ENCODE measurements at places on chromosomes 2 and 18.

GRCh38 chr2:66463206-66463755 is 28.4 kb downstream of the MEIS1 start:
- no peak for DNase-seq
- no peak overlapping the region for H3K4me3 ChIP-seq
- no peaks in the 10 kb centered on the region for H3K36me3 ChIP-seq
- H3K27ac ChIP-seq = no peak overlapping the region
- H3K4me1 ChIP-seq = no peaks in the 10 kb centered on the region
- no peaks in the 10 kb centered on the region for H3K27me3 ChIP-seq

DNA sequence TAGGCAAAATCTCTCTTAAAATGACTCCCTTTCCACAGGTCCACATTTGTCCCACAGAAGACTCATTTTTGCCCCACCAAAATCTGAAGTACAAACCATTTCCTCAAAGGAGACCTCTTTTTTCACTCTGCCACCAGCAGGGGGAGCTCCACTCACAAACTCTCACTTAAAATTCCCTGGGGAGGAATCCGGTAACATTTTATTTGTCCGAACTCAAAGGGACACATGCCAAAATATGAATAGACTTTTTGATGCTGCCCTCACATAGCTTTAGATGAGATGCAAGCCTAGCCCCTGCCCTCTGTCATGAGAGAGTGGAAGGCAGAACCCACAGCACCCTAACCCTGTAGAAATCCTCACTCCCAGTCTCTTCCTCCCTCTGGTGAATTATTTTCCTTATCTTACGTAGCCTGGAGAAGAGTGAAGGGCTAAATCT is 57.1 kb downstream of the RMDN2 start:
- H3K27me3 ChIP-seq = no peaks in the 10 kb centered on the region
- H3K27ac ChIP-seq = no peak overlapping the region
- H3K4me1 ChIP-seq = peaks cover 10% of the 10 kb centered on the region
- H3K4me3 ChIP-seq = peak overlapping the region; percentile 34

DNA sequence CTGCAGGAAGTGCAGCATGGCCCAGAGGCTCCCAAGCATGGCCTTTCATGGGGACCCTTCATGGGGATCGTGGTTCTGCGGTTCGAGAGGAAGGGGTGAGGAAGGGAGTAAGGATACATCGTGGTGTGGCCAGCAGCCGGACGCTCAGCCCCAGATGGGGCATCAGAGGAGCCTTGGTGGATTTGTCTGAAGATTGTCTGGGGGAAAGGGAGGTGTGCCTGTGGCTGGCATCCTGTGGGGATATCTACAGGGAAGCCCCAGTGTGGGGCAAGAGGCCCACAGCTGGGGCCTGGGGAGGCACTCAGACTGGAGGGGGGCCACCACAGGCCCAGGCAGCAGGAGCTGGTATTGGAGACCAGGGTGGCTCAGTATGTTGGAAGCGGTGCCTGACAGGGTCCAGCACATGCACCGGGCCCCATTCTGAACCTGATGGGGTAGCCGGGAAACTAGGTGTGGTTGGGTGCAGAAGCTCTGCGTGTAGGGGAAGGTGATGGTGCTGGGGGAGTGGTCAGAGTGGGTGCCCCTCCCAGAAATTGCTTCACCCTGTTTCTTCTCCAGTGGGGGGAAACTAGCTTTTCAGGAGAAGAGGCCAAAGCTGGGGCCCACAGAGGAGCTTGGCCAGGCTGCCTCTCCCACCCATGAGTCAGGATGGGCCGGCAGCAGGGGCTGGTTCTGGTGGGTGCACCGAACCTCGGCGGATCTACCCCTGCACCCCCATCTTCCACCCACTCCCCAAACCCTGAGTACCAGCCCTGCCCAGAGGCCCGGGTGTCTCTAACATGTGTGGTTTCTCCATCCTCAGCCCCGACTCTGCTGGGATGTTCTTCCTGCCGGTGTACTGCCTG is 274.4 kb upstream of the HDAC4 start:
- no peaks in the 10 kb centered on the region for H3K27me3 ChIP-seq
- peak; percentile 50 for DNase-seq
- H3K27ac ChIP-seq = no peak overlapping the region
- H3K4me1 ChIP-seq = no peaks in the 10 kb centered on the region
- no peak overlapping the region for H3K4me3 ChIP-seq

GRCh38 chr2:220963076-220963475 is 609.0 kb downstream of the EPHA4 start:
- H3K36me3 ChIP-seq = no peaks in the 10 kb centered on the region
- no peaks in the 10 kb centered on the region for H3K4me1 ChIP-seq
- no peaks in the 10 kb centered on the region for H3K27me3 ChIP-seq
- no peak overlapping the region for H3K27ac ChIP-seq
- H3K4me3 ChIP-seq = no peak overlapping the region

DNA sequence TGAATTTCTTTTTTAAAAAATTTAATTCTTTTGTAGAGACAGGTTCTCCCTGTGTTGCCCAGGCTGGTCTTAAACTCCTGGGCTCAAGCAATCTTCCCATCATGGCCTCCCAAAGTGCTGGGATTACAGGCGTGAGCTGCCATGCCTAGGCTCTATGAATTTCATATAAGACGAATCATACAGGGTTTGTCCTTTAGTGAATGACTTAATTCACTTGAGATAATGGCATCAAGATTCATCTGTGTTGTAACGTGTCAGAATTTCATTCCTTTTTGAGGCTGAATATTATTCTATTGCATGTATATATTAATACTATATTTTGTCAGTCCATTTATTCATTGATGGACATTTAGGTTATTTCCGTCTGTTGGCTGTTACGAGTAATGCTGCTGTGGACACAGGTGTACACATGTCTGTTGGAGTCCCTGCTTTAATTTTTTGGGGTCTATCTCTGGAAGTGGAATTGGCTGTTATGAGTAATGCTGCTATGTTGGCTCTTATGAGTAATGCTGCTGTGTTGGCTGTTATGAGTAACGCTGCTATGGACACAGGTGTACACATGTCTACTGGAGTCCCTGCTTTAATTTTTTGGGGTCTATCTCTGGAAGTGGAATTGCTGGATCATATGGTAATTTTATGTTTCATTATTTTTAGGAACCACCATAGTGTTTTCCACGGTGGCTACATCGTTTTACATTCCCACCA is 210.6 kb downstream of the CAMKMT start:
- peaks cover 2% of the 10 kb centered on the region for H3K4me1 ChIP-seq
- H3K27ac ChIP-seq = no peak overlapping the region
- no peak for DNase-seq
- H3K27me3 ChIP-seq = no peaks in the 10 kb centered on the region
- no peak overlapping the region for H3K4me3 ChIP-seq

DNA sequence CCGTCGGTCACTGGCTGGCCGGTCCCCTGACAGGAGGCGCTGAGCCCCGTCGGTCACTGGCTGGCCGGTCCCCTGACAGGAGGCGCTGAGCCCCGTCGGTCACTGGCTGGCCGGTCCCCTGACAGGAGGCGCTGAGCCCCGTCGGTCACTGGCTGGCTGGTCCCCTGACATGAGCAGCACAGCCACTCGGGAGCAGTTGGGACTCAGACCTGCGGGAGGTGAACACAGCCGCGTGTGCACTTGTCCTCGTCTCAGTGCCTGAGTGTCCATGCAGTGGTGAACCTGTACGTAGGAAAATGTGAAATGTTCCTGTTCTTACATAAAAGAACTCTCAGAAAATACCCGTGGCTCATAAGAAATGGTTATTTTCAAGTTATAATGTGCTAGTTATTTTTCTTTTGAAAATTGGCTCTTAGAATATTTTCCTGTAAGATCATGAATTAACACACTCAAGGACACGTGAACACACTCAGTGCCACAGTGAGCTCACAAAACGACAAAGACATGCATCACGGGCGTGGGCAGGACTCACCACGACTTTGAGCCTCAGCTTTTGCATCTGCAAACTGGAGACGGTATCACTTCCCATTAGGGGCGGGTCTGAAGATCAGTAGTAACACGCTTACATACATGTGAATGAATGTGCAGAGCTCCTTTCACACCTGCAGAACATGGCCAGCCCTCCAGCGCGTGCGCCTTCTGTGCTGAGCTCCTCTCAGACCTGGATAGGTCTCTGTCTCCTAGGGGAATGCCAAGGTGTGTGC is 21.1 kb upstream of the NFATC1 start:
- H3K27ac ChIP-seq = no peak overlapping the region
- no peaks in the 10 kb centered on the region for H3K36me3 ChIP-seq
- H3K4me3 ChIP-seq = no peak overlapping the region
- H3K27me3 ChIP-seq = no peaks in the 10 kb centered on the region
- no peaks in the 10 kb centered on the region for H3K4me1 ChIP-seq

DNA sequence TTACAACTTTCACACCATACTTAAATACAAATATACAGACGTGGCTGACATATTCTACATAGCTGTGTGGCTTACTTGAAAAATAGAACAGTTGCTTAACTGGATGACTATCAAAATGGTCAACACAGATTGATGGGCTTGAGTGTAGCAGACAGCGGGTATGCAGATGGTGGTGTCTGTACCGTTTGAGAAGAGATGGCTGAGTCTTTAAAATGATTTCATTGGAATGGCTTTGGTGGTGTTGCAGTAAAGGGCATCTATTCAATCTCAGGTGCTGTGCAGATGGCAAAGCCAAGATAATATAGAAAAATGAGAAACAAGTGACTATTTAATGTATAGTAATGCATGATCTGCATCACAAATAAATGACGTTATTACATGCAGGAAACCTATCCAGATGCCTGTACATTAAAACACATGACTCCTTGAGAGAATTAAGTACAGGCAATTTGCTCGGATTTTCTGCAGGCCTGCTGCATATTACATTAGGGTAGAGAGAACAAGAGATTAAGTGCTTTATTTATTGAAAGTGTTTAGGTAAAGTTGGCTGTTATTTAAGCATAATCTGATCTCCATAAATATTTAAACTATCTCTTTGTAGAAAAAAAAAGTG is 68.5 kb downstream of the AGPS start:
- H3K36me3 ChIP-seq = peaks cover 8% of the 10 kb centered on the region
- no peak for DNase-seq
- H3K4me3 ChIP-seq = no peak overlapping the region
- no peaks in the 10 kb centered on the region for H3K27me3 ChIP-seq
- no peak overlapping the region for H3K27ac ChIP-seq

DNA sequence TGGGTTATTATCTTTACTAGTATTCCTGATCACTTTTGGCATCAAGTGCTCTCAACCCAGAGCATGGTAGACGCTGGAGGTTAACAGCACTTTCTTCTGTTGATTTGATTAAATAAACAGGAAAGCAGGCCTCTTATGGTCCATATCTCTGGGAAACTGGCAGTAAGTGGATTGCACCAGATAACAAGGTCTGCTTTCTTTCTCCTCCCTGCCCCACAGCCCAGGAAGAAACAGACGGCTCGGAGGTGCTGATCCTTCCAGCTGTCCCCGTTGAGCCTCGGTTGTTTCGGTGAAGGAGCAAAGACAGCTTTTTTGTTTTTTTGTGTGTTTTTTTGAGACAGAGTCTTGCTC is 100.8 kb upstream of the KCTD1 start:
- DNase-seq = no peak
- no peak overlapping the region for H3K27ac ChIP-seq
- no peaks in the 10 kb centered on the region for H3K4me1 ChIP-seq
- peaks cover 33% of the 10 kb centered on the region for H3K27me3 ChIP-seq

GRCh38 chr18:31738460-31739407 is 21.9 kb downstream of the SLC25A52 start:
- DNase-seq = no peak
- no peak overlapping the region for H3K27ac ChIP-seq
- no peaks in the 10 kb centered on the region for H3K27me3 ChIP-seq
- H3K36me3 ChIP-seq = no peaks in the 10 kb centered on the region

GRCh38 chr18:77132369-77133050 is at the start of gene MBP:
TSS of gene MBP (minus strand) at chr18:77132783. CDS start at chr18:77105261, 27,522 bp downstream.
- H3K27me3 ChIP-seq = peaks cover 66% of the 10 kb centered on the region
- no peaks in the 10 kb centered on the region for H3K36me3 ChIP-seq
- peaks cover 15% of the 10 kb centered on the region for H3K4me1 ChIP-seq
- peak within 1 kb of the TSS; percentile 61 for H3K4me3 ChIP-seq

DNA sequence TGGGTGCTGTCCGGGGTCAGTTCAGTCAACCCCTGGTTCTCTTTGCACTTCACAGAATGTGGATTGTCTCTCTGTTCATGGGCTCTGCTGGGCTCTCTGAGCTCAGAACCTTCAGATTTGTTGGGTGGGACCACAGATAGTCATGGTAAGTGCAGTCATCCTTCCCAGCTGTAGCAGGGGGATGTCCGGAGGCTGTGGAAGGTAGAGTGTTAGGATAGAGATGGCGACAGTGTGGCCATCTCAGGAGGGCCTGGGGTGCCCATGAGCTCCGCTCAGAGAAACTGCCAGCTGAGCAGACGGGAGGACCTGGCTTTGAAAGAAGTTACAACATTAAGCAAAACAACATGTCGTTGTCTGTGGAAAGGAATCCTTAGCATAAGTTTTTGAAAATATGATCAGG is 149.8 kb downstream of the FAM210A start:
- no peak for DNase-seq
- peaks cover 2% of the 10 kb centered on the region for H3K4me1 ChIP-seq

DNA sequence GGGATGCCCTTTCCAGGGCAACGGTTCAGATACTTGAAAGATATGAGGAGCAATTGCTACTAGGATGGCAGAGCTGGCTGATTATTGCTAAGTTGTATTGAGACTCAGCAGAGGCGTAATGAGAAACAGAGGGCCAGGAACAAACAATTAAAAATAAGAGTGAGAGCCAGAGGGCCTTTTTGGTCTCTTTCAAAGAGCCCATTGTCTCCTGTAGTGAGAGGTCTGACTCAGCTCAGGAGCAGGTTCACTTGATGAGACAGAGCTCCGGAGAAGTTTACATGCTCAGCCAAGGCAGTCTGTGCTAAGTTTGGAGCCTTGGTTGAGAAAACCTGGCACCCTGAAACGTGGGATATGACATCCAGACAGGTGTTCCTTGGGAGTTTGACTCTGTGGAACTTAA is 303.9 kb upstream of the DLGAP1 start:
- no peaks in the 10 kb centered on the region for H3K36me3 ChIP-seq
- H3K27ac ChIP-seq = no peak overlapping the region
- no peak for DNase-seq

DNA sequence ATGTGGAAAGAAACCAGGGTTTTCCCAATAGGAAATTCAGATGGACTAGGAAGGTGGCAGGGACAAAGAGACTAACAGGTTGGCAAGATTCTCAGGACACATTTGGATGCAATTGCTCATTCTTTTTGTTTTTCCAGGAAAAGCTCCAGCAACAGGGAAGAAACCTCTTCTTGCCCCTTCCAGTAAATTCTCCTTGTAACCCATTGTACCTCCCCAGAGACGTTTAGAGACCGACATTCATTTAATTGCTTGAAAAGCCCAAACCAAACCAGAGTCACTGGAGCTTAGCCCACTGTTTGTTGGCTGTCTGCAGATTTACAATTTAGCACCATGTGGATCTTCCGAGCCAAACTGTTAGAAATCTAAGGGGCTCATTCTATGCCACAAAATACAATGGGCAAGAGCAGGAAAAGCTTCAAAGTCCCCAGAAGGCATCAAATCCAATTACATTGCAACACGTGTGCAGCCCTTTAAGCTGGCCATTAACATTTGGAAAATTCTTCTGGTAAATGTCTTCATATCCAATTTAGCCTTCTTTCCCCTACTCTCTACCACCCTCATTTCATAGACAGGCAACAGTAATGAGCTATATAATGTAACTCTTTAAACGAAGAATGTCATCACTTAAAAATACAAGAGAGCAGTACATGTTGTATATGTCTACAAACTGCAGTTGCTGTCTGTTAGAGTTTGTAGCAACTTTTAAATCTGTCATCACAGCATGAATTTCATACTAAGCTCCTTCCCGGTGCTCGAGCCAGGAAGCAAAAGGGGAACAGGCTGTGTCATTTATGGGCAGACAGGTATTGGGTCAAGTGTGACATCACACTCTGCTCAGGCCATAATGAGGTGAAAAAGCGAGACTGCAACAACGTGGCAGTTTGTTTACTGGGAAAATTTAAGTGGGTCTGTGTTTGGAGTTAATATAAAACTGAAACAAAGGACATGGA is 235.6 kb upstream of the HNRNPA3 start:
- no peaks in the 10 kb centered on the region for H3K27me3 ChIP-seq
- DNase-seq = no peak
- H3K36me3 ChIP-seq = no peaks in the 10 kb centered on the region
- no peaks in the 10 kb centered on the region for H3K4me1 ChIP-seq
- no peak overlapping the region for H3K4me3 ChIP-seq
